ENCODE measurements at places on chromosomes 12 and 14.

- DNase-seq: no peak
Measured at GRCh38 chr14:96145116-96145864, 59.3 kb upstream of the BDKRB2 start.

DNA sequence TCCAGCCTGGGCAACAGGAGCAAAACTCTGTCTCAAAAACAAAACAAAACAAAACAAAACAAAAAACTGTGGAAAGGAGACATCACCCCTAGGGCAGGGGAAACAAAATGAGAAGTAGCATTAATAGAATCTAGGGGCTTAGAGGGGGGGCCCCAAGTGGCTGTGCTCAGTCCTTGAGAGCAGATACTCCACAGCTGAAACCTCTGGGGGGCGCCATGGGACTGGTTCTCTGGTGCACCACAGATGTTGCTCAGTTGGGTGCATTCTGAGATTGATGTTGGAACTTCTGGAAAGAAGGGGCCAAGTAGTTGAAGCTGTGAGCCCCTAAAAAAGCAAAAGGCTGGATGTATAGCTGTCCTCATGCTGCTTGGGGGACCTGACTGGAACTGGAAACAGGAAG is 11.8 kb upstream of the SYNE2 start:
- DNase-seq: no peak

DNA sequence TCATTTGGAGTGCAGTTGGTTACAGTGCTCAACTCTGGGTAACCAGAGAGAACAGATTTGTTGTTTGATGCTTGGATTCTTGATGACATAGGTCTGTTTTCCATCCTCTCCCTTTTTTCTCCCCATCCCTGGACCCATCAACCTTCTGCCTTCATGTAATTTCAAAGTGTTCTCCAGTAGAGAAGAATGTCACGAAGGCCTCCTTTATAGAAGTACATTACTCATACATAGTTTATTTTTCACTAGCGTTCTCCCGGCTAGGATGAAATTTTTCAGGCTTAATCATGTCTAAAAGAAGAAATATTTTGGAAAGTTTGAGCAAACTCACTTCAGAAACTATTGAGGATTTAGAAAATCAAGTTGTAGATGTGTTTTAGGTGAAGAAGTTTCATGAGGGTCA is 20.9 kb upstream of the APPL2 start:
- DNase-seq: no peak

GRCh38 chr12:128794661-128795529 is 28.9 kb downstream of the SLC15A4 start:
- DNase-seq: no peak

DNA sequence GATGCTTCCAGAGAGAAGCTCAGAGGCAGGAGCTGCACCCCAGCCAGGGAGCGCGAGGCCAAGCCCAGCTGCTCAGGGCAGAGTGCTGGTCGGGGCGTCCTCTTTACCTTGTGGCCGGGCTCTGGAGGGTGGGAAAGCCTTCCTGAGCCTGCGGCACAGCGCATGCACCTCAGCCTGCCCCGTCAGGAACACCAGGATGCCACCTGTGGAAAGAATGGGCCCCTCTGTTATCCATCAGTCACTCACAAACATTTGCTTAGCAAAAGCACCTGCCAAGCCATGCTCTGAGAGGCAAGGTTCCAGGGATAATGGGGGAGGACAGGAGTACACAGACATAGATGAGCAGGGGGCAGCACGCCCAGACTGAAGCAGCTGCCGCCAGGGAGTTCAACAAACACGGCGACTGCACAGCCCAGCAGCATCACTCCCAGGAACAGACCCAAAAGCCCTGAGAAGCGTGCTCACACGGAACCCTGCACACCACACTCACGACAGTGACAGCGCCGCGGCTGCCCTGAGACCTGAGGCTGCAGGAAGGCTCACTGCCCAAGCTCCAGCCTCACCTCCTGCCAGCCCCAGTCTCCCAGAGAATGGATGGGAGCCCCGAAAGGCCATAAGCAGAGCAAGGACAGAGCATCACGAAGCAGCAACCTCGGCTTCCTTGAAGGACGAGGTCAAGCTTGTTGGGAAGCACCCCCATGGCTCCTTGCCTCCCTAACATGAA is 21.8 kb downstream of the DHX37 start:
- no peak for DNase-seq

DNA sequence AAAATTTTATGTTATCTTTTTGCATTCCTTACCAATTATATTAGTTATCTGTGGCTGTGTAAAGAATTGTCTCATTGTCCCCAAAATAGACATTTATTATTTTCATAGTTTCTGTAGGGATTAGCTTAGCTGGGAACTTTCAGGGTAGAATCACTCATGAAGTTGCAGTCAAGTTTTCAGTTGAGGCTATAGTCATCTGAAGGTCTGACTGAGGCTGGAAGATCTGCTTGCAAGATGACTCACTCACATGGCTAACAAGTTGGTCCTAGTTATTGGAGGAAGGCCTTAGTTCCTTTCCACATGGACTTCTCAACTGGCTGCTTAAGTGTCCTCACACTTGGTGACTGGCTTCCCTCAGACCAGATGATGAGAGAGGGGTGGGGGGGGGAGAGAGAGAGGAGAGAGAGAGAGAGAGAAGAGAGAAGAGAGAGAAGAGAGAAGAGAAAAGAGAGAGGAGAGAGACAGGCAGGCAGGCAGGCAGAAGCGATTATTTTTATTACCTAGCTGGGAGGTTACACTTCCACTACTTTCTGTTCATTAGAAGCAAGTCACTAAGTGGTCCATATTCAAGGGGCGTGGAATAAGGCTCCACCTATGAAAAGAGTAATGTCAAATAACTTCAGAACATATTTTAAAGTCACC is 6.4 kb downstream of the AP5M1 start:
- no peak for DNase-seq

DNA sequence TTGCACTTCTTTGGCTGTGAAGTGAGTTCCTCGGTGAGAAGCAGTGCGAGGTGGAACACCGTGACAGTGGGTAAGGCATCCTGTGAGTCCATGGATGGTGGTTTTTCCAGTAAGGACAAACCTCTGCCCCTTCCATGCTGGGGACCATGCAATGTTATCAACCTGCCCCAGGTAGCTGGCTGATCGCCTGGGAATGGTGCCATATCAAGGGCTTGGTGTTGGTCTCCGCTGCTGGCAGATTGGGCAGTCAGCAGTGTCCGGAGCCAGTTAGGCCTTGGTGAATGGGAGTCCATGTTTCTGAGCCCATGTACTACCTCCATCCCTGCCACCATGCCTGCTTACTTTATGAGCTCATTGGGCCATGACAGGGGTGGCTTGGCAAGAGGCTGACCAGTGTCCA is 114.7 kb upstream of the C14orf180 start:
- DNase-seq: no peak

DNA sequence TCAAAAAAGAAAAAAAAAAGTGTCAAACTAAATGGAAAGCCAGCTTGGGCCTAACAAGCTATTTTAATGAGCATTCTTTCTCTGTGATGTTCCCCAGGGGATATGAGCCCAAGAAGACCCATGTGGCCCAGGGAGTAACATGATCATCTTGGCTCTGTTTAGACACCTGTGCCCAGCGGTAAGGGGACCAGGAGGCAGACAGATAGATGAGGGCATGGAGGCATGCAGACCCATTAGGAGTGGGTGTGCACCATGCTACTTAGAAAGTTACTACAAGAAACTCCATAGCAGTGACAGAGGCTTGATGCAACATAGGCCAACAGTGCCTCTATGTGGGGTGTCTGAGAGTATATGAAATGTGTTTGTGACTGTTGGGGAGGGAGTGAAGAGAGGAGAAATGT is 3.1 kb upstream of the CREBL2 start:
- no peak for DNase-seq

DNA sequence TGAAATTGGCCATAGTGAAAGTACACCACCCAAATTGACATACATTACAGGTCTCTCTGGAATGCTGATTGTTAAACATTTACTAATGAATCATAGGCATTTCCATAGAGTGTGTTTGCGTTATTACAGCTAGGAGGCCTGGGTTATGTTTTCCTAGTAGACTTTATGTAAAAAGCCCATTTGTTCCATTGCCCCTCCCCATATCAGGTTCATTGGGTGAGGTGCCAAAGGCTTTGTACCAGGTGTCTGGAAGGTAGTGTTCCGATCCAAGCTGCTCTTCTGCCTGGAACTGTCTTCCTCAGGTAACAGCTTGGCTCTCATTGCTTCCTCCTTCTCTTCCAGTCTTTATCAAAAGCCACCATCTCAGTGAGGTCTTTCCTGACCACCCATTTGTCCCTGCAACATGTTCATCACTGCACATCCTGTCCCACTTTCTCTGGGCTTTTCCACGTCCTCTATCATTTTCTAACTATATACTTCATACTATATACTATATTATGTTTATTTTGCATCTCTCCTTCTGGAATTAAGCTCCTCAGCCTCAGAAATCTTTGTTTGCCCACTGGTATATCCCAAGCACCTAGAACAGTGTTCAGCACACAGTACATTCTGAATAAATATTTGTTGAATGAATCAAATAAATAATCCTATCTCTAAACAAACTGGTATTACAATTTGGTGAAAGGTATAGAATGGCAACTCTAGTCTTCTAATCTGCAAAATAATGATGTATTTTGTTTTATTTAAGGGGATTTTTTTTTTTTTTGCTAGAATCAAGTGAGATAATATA is 252.3 kb downstream of the KTN1 start:
- DNase-seq: no peak

DNA sequence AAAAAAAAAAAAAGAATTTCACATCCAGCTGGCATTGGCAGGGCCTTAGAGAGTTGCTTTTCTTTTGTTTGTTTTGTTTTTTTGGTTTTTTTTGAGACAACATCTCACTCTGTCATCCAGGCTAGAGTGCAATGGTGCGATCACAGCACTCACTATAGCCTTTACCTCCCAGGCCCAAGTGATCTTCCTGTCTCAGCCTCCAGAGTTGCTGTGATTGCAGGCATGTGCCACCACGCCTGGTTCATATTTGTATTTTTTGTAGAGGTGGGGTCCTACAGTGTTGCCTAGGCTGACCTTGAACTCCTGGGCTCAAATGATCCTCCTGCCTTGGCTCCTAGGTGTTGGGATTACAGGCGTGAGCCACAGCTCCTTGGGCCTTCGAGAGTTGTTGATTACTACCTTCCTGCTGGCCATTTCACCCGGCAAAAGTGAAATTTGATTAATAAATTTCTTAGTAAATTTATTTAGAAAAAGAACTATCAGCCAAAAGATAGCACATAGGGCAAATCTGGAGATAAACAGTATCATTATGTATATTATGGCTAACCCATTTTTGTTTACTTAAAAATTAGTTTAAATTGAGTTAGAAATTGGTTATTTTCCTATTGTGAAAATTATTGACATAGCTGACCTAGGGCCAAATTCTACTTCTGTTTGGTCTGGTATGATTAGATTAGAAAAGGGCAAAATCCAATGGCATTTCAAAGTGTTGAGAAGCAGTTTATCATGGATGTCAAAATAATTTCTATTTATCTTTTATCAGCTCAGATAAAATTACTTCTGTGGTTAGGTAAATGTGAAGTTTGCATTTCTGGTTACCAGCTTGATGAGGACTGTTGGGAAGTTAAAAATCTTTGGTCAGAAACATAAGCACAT is 12.6 kb downstream of the ACTR6 start:
- DNase-seq: no peak

- DNase-seq: no peak
Measured at GRCh38 chr12:69415471-69416275, 54.5 kb upstream of the FRS2 start.
